ENCODE measurements at places on chromosomes 2 and 18.
A peak's percentile ranks its signal among the peaks of the same experiment; 100 is the strongest.

GRCh38 chr2:146987996-146988395 is 856.8 kb upstream of the ACVR2A start:
- no peak for DNase-seq

DNA sequence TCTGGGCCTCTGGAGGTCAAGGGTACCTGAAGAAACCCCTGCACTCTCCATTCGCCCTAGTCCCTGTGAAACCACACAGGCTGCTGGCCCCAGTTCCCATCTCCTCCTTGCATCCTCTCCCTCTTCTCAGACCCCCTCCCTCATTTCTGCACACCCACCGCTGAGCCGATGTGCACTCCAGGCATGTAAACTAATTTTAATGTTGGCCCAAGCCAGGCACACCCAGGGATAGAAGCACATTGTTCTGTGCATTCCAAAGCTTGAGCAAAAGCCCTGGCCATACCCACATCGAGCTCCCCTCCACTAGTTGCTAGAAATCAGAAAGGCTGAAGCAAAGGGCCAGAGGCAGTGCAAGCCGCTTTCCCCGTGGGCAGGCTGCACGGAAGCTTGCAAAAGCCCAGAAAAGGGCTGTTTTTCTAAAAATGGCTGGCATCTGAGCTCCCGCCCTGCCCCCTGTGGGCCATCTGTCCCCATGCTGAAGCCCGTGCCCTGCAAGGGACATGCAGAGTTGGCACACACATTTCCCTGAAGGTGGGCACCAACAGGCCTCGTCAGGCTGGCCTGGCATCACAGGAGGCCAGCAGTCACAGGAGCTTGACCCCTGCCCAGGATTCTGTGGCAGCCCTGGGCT is 181.6 kb downstream of the SMAD7 start:
- no peak for DNase-seq

DNA sequence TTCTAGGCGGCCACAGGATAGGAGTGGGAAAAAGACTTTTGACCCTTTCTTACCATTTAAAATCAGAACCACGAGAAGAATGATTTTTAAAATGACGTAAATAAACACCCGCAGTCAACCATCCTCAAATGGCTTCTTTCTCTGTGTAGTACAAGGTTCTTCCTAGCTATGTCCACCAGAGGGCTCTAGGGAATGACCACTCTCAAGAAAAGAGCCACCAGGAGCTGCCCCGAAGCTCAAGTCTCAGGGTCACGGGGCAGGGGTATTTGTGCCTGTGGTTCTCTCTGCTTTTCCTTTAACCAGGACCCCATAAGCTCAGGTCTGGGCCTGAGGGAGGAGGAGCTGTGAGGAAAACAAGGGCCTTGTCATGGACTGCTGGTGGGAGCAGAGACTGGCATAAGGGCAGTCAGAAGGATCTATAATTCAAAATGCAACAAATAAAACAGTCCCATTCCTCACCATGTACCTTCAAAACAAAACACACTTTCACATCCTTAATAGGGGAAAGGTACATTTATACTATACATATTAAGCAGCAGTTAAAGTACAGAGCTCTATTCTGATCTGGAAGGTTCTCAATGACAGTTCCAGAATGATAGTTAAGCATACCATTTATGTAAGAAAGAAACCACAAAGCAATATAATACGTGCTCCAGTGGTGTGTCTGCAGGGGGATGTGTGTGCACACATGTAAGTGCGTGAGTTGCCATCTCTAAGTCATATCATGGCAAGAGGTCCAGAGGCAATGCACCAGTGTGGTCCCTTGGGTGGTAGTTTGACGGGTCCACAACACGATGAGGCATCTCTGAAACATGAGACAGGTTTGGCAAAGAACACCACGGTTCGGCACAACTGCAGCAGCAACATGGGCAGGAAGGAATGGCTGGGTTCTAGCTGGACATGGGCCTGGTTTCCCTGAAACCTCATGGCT is 18.6 kb downstream of the LYPD1 start:
- DNase-seq: no peak

GRCh38 chr2:34547340-34547739 is 948.2 kb upstream of the FAM98A start:
- DNase-seq: no peak

- DNase-seq: no peak
These were observed 60.9 kb upstream of the OSR1 start for GRCh38 chr2:19419211-19419880.

DNA sequence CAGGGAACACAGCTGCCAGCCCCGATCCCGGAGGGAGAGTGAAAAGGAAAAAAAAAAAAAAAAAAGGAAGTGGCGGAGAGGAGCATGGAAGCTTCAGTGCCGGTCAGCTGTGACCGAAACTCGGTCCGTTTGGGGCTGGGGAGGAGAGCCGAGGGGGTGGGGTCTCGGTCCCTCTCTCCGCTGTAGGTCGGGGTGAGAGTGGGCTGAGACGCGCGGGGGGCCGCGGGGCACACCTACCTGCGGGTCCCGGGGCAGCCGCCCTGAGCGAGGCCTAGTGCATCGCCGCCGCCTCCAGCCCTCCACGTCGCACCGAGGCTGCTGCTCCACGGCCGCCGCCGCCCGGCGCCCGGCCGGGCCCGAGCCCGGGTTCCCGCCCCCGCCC is 536 bp downstream of the VPS54 start:
- DNase-seq: peak; percentile 21

GRCh38 chr18:25503567-25504081 is 151.7 kb upstream of the ZNF521 start:
- no peak for DNase-seq

DNA sequence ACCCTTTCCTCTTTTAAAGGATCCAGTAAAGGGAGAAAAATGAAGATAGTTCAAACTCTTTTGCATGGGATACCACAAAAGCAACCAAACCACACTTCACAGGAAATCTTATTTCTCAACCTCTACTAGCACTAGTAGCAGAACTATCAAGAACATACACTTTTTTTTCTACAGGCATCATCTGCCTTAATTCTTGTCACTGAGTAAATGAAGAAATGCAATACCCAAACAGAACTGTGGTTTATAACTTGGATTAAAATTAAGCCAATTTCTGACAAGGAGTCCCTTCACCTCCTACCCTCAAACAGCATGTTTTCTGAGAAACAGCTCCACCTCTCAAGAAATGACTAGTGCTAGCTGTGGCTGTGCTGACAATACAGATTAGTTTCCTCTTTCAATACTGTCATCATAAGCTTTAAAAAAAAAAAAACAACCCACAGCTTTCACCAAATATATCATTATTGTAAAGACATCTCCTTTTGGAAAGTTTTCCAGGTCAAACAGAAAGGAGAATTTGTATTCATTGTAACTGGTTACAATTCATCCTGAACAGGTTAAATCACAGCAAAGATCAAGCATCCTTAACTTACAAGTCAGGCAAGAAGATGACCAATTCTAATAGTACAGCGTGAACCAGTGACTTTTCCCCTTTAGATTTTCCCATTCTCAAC is 44.4 kb downstream of the PTPN2 start:
- DNase-seq: peak; percentile 92

- no peak for DNase-seq
These were observed 327.1 kb downstream of the NCKAP5 start for GRCh38 chr2:133241224-133241571.

DNA sequence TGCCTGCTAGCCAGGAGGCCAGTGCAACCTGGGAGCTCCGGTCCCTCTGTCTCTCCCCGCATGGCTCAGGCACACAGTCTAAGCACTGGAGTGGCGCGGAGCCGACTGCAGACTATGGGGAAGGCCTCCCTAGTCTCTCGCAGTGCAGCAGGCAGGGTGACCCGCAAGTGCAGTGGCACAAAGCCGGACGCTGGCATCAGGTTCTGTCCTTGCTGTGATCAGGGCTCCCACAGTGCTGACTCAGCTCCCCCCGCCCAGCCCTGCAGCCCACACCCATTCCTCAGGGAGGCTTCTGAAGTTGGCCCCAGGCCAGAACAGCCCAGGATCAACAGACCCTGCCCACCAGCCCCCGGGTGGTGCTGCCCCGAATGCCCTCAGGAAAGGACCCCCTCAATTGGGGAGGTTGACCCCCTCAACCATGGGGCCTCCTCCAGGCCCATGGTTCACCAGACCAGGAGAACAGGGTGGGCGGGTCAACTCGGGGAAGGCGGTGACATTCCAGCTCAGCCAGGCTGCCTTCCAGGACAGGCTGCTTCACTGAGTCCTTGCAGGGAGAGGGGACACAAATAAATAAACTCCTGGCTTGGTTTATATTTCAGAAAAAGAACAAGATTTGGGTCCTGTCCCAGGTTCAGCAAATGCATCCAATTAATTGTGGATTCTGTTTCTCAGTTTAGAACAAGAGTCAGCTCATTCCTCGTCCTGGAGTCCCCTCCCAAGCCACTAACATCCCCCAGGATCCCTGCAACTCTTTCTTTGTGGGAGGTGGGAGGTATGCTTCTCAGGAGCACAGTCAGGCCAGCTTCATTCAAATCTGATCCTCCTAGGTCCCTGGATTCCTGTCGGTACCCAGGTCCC is 12.2 kb downstream of the BIN1 start:
- DNase-seq: no peak

DNA sequence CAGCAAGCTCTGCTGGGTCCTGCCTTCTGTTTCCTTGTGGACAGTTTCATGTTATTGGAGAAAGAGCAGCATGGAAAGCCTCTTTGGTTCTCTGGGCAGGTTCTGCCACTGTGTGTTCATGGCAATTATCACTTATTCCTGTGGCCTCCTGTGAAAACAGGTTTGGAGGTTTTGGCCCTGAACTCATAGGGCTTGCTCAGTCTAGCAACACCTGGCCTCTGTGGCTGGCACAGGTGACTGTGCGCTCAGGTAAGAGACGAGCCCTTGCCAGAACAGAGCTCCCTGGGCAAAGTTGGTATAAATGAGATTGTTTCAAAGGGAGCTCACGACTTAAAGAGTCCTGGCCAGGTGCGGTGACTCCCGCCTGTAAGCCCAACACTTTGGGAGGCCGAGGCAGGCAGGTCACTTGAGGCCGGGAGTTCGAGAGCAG is 5.7 kb downstream of the CEP68 start:
- DNase-seq: no peak

DNA sequence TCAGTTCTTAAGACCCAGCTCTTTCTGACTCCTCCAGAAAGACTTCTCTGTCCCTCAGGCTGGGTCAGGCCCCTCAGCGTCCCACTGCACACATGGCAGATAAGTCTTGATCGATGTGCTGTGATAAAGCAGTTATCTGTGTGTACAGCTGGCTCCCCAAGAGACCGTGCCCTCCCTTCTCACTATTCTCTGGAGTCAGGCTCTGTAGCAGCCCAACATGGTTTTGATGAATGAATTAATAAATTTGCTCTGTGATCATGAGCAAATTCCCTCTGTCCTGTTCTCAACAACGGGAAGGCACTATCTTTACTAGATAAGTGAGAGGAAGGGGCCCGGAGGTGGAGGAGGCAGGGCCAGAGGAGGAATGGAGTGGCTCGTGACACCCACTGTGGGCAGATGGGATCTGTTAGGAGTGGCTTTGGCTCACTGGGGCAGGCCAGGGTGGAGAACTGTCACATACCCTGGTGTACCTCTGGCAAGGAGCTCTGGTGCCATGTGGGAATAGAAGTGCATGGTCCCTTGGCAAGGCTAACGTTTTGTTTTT is 48.3 kb downstream of the ZFP36L2 start:
- DNase-seq: no peak

GRCh38 chr2:239114616-239115265 is 266.9 kb downstream of the TWIST2 start:
- no peak for DNase-seq

DNA sequence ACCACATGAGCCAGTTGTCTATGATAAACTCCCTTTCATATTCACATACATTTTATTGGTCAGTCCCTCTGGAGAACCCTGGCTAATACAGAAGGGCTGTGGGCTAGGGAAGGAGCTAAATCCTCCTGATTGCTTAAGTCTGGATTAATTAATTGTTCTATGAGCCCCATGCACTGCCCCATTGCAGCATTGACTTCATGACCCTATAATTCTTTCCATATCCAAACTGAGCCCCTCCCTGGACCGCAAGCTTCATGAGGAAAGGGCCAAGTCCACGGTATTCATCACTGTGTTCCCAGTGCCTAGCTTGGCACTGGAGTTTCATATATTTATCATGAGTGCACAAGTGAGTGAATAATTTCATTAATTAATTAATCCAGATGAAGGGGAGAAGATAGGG is 124.0 kb downstream of the MBD2 start:
- DNase-seq: no peak

DNA sequence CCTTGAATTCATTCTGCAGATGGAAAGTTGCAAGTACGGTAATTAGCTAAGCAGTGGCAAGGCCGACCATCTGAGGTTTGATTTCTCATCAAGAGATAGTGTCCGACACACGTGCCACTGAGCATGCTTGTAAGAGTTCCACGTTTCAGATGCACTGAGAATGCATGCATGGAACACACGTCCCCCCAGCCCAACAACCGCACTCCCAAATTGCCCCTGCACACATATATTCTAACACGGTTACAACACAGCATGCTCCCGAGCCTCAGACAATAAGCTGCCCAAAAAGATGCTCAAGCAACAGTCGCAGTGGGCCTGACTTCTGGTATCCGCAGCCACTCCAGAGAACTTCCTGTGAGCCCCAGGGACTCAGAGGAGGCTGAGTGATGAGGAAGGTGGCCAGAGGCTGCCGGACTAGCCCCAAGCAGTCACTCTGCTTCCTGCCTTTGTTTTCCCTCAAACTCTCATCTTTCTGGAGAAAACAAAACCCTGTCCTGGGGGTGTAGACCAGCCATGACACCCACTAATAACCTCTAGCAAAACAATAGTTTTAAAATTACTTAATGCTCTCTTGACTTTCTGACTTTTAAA is 204.0 kb downstream of the TGIF1 start:
- no peak for DNase-seq

DNA sequence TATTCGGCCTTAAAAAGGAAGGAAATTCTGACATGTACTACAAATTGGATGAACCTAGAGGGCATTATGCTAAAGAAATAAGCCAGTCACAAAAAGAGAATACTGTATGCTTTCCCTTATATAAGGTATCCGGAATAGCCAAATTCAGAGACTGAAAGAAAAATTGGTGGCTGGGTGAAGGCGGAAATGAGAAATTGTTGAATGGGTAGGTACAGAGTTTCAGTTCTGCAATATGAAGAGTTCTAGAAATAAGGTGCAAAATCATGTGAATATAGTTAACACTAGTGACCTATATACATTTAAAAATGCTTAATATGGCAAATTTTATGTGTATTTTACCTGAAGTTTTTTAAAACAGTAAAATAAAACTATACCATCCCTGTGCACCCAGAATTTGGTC is 43.1 kb downstream of the RMP24 start:
- DNase-seq: no peak

GRCh38 chr2:113232123-113232522 is 46.6 kb downstream of the PAX8 start:
- DNase-seq: no peak

GRCh38 chr18:70195852-70196434 is 9.5 kb downstream of the RTTN start:
- DNase-seq: peak; percentile 46

Data from activated CD4-positive, alpha-beta T cell treated with anti-CD3 and anti-CD28 coated beads, Interleukin-2, Interleukin-4, amounts not matched to agents 100 ng/mL and 50 ng/mL, durations not matched to agents 16 hours and 8 hours (primary cell).